AG09309 (cell line): ENCODE measurements at places on chromosomes 16 and 17.
A peak's percentile ranks its signal among the peaks of the same experiment; 100 is the strongest.

GRCh38 chr17:64420143-64420670 lies 28.7 kb upstream of the MILR1 start:
- DNase-seq = peak; percentile 54

DNA sequence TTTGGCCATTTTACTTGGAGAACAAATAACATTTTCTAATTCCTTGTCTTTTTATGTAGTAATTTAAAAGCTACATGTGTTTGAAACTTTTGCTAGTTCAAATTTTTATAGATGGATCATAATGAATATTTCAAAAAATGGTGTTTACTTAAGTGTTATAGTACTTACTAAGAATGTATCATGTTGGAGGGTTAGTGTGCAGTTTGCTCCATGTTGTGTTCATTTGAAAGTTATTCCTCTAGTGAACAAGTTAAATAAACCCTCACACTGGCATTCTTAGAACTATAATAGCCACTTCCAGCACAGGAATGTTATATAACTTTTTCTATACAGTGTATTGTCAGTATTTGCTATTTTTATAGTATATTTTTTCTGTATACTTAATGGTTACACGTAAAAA lies 62.8 kb downstream of the MRTFB start:
- DNase-seq = no peak

GRCh38 chr17:37220607-37220953 lies 155.2 kb upstream of the C17orf78 start:
- no peak for DNase-seq

DNA sequence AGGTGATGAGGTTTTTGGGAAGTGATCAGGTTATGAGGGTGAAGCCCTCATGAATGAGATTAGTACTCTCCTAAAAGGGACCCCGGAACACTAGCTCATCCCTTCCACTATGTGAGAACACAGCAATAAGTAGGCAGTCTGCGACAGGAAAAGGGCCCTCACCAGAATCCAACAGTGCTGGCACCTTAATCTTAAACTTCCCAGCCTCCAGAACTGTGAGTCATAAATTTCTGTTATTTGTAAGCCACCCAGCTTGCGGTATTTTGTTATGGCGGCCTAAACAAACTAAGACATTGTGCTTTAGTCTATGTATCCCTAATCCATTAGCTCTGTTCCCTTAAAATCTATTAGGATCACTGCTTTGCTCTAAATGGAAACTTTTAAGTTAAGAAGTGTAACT lies 8.5 kb downstream of the SLFN12 start:
- DNase-seq = no peak

GRCh38 chr17:8226536-8227237 lies 16.3 kb upstream of the AURKB start:
- peak; percentile 84 for DNase-seq

DNA sequence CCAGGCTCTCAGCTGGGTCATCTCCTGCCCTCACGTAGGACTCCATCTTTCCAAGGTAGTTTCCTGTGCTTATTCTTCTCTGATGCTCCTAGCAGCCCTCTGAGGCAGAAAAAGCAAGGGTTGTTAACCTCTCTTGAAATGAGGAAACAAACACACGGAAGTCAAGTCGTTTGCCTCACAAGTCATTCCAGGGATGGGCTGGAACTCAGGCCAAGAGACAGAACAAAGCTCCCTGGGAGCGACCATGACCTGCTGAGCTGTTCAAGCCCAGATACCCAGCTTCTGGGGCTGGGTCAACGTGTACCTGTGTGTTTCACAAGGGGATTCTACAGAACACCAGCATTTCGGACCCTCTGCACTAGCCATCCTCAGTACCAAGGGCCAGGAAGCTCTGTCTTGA lies 28.1 kb downstream of the SRL start:
- DNase-seq = no peak

- DNase-seq = no peak
These were observed 83.1 kb downstream of the RTN4RL1 start for GRCh38 chr17:1942066-1942365.

DNA sequence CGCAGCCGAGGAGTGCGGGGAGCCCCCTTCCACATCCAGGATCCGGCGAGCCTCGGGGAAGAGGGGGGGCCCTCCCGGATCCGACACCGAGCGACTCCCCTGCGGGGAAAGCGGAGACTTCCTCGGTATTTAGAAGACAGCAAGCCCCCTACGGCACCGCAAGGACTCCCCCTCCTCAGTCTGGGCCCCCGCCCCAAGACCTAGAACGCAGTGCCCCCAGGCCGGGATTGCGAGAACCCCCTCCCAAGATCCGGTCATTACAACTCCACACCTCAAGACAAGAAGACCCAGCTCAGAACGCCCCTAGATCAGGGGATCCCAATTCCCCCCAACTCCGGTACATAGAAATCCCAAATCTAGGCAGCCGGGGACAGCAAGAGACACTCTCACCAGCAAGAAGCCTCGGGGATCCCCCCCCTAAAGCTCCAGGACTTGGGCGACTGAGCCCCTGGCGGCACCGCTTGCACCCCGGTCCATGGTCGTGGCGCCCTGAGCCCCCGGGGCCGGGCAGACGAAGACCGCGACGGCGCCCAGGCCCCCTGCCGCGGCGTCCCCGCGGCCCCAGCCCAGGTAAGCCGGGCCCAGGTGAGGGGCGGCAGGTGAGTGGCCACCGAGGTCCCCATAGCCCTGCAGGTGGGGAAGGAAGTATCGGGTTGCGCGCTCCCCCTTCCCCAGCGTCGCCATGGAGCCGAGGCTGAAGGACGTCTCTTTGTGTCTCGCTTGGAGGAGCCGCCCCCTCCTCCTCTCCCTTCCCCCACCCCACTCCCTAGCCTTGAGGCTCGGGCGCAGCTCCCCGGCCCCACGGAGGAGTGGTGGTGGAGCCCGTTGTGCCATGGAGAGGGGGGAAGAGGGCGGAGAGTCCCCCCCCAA lies 641 bp downstream of the SBK1 start:
- DNase-seq = no peak

GRCh38 chr16:77191259-77191969 lies 424 bp downstream of the MON1B start:
- DNase-seq = no peak

DNA sequence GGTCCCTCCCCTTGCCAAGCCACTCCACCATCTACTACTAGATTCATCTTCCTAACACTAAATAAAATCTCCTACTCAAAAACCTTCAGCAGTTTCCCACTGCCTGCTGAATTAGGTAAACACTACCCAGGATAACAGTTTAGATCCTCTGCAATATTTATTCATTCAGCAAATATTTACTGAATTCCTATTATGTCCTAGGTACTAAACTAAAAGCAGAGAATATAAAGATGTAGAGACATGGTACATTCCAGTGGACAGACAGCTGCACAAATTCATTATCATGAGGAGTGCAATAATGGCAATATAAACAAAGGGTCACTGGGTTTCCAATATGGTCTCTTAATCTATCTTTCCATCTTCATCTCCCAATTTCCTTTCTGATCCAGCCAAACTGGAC lies 30.7 kb upstream of the HOXB13 start:
- no peak for DNase-seq
